Fibroblast of lung (primary cell): ENCODE measurements at places on chromosomes 5 and 9.

DNA sequence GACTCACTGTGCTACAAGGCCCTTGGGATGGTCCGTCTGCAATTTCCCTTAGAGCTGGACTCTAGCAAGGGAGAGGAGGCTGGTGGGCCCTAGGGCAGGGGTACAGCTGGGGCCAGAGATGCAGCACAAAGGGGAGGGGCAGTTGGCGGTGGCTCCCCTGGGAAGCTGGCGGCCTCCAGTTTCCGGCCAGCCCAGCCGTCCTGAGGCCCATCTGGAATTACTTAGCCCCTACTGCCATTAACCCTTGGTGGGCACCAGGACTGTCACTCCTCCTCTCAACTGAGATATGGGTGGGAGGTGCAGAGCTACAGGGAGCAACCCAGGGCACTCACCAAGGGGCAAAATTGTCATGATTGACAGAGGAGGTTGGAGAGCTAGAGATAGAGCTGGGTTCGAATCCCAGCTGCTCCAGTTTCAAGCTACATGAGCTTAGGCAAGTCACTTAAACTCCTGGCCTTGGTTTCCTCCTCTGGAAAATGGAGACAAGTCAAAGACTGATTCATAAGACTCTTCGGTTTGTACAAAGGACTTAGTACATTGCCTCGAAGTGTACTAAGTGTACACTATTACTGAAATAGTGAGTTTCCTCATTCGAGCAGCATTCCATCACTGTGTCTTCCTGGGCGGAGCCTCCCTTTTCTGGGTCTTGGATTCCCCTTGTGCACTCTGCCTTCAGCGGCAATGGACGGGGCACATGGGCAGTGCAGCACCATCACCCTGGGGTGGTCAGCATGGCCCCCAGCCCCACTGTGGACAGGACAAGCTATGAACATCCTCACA is 2.7 kb upstream of the PDGFRB start:
- DNase-seq: peak; percentile 36

DNA sequence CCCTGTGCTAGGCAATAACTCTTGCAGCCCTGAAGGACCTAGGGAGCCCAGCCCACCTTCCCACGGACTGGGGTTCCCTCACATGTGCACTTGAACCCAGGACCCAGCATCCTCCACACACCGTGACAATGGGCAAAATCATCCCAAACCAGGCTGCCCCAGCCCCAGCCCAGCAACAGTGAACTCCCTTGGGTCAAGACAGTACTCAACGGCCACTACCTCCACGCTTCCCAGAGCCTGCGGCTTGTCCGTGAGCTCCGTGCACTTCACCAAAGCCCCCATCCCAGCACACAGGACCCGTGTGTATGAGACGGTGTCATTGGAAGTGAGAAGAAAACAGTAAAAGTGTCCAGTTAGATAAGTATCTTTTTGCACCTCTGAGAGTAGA is 55.8 kb downstream of the IPPK start:
- DNase-seq: no peak

- peak; percentile 51 for DNase-seq
Measured at GRCh38 chr9:121698627-121699570, 47.5 kb downstream of the DAB2IP start.

DNA sequence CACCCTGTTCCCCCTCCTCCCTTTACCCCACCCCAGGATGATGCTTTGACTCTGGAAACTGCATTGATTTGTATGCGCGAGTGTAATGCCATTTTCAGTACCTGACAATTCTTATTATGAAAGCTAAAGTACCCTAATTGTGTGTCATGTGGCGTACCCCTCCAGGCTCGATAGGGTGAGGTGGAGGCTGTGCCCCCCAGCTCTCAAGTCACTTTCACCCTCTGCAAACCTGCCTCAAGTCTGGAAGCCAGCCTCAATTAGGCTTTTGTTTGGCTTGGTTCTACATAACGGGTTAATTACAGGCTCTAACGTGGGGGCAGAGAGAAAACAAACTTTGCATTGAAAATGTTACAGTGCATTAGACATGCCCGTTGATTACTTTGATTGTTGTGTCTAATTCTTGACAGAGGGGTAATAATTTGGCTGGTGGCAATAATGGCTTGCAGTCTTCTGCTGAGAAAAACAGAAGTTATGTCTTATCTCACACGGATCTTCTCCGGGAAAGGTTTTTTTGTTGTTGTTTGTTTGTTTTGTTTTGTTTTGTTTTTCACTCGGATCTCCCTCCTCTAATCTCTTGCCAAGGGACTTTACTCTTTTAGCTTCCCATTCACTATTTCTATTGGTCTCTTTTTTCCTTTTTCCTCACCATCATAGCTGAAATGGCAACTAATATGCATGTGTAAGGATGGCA is 12.6 kb downstream of the ISL1 start:
- DNase-seq: no peak

GRCh38 chr9:132833550-132834121 is 44.4 kb downstream of the AK8 start:
- no peak for DNase-seq

GRCh38 chr9:124771867-124772679 is 962 bp upstream of the NR6A1 start:
- DNase-seq: peak; percentile 67

- no peak for DNase-seq
Measured at GRCh38 chr5:35247648-35248034, 17.4 kb upstream of the PRLR start.

DNA sequence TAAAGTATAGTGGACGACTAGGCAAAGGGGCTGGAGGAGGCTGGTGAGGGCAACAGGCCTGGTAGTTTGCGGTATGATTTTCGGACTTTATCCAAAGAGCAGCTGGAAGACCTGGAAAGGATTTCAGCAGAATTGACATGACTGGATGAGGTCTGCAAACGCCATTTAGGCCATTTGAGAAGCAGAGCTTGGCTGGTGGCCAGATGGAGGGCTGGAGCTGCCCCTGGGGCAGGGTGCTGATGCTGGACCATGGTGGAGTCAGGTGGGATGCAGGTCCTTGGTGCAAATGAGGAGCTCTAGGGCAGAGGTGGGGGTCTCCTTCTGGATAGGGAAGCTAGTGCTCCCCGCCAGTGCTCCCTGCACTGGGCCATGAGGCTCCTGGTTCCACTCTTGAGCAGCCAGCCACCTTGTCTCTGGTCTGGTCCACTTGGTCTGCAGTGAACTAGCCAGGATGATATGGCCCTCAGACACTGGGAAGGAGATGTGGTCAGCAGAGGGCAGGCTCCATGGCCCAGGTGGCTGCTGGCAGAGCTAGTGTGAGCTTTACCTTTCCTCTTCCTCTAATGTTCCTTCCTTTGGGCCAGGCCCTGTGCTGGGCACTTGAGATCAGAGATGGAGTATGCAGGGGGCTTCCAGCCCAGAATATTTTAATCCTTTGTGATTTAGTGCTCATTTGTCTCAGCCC is 31.4 kb downstream of the COL27A1 start:
- DNase-seq: no peak
